SIG-M5 (cell line): ENCODE measurements at places on chromosomes 7 and 10.

- no peak for DNase-seq
These were observed 25.7 kb downstream of the SUV39H2 start for GRCh38 chr10:14904316-14904732.

DNA sequence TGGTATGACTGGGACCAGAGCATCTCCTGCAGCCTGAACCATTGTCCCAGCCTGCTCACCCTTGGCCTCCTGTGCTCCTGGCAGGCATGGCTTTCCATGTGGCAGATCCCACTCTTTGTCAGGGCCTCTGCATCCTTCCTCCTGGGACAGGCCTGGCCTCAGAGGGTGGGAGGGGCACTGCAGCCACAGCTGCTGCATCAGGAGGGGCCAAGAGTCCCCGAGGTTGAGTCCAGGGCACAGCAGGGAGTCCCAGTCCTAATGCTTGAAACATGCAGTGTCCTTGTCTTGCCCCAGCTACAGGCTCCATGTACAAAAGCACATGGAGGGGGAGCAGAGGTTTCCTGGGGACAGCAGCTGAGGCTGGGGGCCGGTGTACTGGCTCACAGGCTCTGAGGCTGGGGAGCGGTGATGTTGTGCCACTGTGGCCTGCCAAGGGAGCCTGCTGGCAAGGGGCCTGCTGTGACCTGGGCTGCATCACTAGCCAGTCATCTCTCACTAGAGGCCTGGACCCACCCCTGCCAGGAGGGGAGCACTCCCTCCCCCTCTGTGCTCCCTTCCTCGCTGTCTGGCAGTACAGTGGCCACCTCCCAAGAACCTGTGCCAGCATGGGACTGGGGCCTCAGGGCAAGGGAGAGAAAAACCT, 144.8 kb downstream of the ZNF248 start:
- no peak for DNase-seq

DNA sequence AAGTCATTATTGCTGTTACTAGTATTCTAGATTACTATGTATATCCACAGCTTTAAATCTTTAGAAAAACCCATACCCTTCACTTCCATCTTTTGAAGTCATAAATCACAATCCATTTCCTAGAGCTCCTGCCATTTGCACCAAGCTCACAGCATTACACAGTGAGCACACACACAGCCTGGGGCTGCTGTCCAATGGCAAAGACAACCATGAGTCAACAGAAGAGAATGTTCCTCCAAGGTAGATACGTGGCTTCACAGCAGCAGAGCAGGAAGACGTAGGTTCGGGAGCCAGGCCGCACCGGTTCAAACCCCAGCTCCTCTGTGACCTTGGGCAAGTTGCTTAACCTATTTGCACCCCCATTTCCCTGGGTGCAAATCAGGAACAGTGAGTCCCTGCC, 234.6 kb downstream of the DIP2C start:
- DNase-seq = no peak

DNA sequence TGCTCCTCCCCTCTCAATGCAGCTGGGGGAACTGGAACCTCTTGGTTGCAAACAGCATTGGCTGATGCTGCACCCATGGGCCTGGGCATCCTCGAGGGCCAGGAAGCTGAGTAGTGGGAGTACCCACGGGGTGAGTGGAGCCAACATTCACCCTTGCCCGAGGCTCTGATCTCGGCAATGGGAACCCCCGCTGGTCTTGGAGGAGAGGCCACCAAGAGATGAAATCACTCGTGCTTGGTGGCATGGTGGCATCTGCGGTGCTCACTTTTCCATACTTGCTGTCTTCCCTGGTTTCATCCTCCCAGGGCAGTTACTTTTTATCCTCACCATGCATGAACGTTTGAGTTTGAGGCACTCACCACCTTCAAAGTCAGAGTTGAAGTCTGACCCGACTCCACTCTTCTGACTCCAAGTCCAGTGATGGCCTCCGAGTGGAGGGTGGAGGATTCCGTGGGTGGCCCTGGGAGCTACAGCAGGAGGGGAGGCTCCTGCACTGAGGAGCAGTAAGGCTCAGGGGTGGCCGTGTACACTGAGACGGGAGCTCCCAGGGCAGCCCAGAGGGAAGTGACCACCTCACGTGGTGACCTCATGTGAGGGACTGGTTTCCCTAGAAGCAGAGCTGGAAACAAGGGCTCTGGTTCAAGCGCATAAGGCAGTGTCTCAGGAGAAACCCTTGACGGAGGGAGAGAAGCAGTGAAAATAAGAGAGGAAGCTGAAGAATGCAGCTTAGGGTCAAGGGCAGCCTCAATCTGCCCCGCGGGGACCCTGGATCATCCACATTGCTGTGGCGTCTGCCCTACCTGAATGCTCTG, 349.1 kb downstream of the TCERG1L start:
- DNase-seq = no peak

DNA sequence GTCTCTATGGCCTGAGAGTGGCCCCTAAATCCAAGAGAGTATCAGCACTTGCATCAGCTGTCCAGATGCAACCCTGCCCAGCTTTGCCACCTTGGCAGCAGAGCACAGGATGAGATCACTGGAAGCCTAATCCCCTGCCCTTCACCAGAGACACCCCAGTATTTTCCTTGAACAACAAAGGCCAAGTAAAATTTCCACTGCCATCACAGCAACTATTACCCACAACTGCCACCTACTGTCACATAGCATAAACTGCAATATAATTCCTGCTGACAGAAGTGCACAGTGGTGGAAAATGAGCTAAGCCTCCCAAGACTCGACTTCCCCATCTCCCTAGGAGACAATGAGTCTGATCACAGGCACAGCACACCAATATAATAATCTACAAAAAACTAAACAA, 462.8 kb upstream of the ZWINT start:
- no peak for DNase-seq

GRCh38 chr10:129505500-129506075, 38.5 kb downstream of the MGMT start:
- no peak for DNase-seq
